NCI-H187 treated with DMSO at 0.1 percent for 48 hours (cell line): ENCODE measurements at places on chromosomes 6 and 20.

DNA sequence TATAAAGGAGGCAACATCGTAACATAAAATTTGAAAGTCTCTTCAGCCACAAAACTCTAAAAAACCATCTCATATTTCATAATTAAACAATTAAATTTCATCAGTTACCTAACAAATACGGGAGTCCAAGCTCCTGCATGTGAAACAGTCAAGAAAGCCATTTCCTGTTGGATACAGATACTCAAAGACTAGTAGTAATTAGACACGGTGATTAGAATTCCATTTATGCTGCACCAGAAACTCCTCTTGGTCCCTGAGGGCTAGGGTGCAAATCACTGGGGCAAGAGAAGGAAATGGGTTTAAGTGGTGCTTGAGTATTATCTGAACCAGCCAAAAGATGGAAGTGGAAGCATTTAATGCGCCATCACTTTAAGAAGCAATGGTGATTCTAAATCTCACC is 27.4 kb downstream of the TRAM2 start:
- DNase-seq = peak; percentile 28

- no peak for DNase-seq
These were observed 6.0 kb upstream of the ZDHHC14 start for GRCh38 chr6:157374889-157375443.

DNA sequence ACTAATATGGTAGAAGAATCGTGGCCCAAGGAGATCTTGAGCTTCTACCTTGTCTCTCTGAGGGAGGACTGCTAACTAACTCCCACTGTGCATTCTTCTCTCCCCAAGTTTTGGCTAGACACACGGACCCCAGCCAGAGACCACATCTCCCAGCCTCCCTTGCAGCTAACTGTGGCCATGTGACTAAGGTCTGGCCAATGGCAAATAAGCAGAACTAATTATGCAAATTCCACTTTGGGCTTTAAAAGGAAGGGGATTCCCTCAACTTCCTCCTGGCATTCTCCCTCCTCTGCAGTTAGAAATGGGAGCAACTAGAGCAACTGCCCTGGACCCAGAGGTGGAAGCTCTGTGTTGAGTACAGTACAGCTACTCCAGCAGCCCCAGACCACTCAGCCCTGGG is 15.4 kb downstream of the BPIFA2 start:
- DNase-seq = no peak

GRCh38 chr6:157849288-157850017 is 26.4 kb downstream of the SNX9 start:
- DNase-seq = no peak

DNA sequence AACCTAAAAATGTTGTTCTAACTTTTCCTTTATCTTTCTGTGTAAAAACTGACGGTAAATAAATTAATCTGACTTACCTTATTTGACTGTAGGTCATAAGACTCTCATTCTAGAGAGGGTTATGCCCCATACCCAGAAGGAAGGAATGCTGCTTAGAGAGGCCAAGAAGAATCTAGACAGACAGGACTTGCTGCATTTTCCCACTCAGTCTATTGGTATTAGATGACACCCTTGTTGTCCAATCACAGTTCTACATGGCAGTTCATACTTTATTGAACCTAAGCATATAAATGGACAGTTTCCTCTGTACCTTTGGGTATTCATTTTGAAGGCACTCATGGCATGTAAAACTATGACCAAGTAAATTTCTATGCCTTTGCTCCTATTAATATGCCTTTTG is 359.6 kb upstream of the ID4 start:
- DNase-seq = no peak
